ENCODE measurements at places on chromosomes 7 and 10. TPM values are rescaled to one million over a fixed set of nuclear protein-coding genes. Genes with fewer than 3 reads are reported as not detected.

The ESYT2 gene
- total RNA-seq, result 44.3 TPM

The PDE1C gene
- total RNA-seq, result not detected

The PPP1R3C gene
- total RNA-seq, result 0.07 TPM

The CALCR gene
- total RNA-seq, result not detected

The TSPAN33 gene
- 7.2 TPM for total RNA-seq

The GNGT1 gene
- not detected for total RNA-seq

The PALD1 gene
- total RNA-seq, result 0.69 TPM

- DNase-seq, result no peak
Measured at GRCh38 chr7:155401231-155401630, 56.7 kb upstream of the EN2 start.

- no peak for DNase-seq
Measured at GRCh38 chr7:630111-630511, 96.4 kb upstream of the DNAAF5 start.

GRCh38 chr10:42880255-42880620 is 97.6 kb downstream of the BMS1 start:
- DNase-seq, result no peak

DNA sequence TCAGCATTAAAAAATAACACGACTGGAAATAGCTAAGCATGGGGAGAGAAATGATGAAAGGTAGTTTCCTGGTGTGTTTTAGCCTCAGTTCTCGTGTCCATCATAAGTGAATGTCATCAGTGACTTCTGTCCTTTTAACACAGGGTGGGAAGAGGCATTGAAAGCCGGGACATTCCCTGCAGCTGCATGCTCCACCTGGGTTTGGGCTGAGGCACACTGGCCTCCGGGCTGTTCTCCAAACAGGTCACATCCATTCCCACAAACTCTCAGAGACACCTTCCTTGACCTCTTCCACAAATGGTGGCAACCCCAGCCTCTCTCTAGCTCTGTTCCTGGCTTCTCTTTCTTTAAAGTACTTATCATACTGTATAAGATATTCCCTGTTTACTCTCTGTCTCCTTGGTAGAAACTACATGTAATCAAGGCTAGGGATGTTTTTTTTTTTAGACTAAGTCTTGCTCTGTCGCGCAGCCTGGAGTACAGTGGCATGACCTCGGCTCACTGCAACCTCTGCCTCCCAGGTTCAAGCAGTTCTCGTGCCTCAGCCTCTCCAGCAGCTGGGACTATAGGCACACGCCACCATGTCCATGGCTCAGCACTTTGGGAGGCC is 22.6 kb downstream of the BAIAP2L1 start:
- DNase-seq, result no peak

DNA sequence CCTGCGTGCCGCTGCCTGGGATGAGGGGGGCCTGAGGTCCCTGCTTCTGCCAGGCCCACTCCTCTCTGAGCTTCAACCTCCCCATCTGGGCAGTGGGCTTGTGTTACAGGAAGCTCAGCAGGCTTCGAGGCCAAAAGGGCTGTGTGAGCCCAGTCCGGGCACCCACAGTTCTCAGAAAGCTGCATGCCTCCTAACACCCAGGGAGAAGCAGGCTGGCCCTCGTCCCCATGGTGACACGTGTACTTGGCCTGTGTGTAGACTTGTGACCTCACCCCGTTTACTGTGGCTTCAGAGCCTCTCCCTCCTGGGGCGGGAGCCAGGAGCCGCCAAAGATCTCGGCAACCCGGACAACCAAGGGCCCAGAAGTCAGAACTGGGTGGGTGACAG is 2.2 kb upstream of the GRIFIN start:
- no peak for DNase-seq

DNA sequence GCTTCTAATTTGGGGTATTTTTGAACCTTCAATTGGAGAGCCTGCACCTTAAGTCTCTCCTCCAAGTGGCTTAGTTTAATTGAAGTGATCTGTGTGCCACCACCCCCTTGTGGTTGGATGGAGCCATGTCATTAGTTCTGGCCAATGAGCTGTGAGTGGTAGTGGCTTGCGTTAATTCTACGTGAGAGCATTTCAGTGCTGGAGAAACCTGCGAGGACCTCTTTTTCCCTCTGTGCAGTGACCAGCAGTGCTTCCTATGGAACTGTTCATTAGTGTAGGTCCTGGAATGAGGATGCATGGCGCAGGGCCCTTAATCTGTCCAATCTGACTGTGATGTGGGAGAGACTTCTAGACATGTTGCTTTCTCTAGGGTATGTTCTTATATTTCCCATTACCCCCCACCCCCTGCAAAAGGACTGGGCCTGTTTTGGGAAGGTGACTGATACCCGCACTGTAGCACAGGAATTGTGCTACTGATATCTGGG is 3.8 kb downstream of the HILPDA start:
- peak; percentile 82 for DNase-seq

GRCh38 chr10:100725071-100725471 is 20.3 kb upstream of the PAX2 start:
- no peak for DNase-seq

DNA sequence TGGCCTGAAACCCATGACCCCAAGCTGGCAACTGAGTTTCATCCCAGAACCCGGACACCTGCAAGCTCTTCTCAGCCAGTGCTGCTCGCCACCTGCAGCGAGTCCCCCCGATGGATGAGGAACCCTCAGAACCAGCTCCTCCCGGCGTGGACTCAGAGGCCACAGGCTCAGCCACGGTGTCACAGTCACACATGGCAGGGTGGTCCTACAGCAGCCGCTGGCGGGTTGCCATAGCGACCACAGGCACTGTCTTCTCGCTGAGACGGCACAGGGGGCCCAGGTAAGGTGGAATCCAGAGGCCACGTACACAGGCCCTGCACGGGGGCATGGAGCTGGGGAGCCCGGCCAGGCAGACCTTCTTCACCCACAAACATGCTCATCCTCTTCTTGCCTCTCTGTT is 53.4 kb downstream of the DPYSL4 start:
- DNase-seq, result no peak

DNA sequence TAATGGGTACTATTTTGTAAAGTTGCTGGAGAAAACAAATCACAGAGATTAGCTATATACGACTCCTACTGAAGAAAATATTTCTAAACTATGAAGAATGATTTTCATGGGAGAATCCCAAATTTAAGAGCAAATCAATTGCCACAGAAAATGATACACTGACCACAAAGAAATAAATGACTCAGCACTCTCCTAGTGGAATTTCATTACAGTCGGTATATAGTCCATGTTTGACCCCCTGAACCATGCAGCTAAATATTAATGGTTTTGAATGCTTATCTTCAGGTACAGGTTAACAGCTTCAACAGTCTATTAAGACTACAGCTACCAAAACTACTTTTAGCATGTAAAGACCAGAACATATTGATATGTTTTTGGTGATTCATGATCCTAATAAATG is 65.0 kb downstream of the IDE start:
- DNase-seq, result no peak

DNA sequence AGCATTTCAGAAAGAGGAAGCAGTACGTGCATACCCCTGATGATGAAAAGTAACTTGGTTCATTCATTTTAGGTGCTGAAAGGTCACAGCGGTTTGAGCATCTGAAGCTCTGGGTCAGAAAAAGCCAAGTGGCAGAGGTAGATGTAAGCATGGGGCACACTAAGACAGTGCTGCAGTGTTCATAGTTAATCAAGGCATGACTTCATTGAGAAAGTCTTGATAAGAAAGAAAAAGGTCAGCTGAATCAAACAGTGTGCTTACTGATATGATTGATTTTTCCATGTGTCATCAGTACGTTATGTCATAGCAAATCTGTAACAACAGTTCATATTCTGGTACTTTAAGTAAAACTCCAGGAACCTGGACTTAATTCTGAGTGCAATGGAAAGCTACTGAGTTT is 107.7 kb upstream of the PCLO start:
- no peak for DNase-seq

DNA sequence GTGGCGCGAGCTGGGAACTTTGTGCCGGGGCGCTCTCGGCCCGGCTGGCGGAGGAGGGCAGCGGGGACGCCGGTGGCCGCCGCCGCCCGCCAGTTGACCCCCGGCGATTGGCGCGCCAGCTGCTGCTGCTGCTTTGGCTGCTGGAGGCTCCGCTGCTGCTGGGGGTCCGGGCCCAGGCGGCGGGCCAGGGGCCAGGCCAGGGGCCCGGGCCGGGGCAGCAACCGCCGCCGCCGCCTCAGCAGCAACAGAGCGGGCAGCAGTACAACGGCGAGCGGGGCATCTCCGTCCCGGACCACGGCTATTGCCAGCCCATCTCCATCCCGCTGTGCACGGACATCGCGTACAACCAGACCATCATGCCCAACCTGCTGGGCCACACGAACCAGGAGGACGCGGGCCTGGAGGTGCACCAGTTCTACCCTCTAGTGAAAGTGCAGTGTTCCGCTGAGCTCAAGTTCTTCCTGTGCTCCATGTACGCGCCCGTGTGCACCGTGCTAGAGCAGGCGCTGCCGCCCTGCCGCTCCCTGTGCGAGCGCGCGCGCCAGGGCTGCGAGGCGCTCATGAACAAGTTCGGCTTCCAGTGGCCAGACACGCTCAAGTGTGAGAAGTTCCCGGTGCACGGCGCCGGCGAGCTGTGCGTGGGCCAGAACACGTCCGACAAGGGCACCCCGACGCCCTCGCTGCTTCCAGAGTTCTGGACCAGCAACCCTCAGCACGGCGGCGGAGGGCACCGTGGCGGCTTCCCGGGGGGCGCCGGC is 870 bp downstream of the FZD1 start:
- peak; percentile 31 for DNase-seq

DNA sequence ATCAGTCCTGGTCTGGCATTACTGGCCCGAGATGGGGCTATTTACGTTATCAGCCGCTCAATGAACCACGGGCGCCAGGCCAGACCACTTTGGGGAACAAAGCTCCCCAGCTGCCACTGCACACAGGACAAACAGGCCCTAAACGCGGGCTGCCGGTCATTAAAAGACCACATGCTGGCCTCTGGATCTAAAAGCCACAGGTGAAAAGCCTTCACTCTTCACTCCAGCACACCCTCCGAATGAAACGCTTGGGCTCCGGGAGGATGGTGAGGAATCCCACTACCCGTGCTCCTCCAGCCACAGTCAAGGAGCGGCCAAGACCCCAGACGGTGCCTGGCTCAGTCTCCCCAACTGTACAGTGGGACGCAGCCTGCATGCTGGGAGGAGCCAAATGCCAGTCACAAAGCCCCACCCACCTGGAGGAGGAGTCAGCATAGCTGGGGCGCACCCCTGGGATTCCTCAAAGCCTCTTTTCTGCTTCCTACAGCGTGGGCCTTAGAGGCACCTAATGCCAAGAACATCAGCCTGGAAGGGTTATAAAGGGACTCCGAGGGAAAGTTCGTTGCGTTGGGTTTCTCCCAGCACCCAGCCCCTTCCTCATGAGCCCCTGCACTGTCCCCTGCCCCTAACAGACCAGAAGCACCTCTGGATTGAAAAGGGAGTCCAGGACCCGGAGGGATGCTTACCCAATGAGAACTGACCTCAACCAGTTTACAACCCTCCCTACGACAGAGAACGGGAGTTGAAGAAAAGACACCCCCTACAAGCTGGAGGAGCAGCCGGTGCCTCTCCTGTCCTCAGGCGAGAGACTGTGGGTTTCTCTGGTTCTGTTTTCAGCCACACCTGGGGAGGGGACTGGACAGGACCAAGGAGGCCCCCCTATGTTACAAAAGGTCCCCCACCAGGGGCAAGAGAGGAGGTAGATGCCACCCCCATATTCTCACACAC is 4.7 kb downstream of the PDGFA start:
- no peak for DNase-seq

DNA sequence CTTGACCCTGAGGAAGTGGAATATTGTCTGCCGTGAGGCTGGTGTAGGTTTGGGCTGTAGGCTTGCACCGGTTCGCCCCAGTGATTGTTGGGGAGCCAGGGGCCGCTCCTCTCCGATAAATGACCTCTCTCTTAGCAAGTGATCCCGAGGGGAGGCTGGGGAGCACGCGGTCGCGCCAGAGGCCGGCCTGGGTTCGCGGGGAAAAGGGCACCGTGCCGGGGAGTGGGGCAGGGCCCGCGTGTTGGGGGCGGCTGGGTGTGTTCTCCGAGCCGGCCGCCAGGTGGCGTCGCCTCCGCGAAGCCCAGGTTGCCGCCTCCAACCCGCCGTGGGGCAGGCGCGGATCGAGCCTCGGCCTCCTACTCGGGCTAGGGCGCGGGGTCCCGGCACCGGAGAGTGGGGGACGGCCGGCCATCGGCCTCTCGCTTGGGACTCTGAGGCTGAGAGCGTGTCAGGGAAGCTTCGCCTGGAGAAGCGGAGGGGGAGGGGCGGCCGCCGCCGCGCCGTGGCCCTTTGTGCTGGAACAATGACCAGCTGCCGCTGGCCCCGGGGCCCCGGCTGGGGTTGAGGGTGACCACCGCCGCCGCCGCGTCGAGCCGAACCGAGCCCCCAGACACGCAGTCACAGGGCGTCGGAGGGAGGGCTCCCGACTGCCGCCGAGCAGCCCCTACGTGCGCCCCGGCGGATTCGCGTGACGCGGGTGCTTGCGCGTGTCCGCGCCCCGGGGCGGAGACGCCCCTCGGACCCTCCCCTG is 442 bp upstream of the LZTS2 start:
- peak; percentile 73 for DNase-seq

DNA sequence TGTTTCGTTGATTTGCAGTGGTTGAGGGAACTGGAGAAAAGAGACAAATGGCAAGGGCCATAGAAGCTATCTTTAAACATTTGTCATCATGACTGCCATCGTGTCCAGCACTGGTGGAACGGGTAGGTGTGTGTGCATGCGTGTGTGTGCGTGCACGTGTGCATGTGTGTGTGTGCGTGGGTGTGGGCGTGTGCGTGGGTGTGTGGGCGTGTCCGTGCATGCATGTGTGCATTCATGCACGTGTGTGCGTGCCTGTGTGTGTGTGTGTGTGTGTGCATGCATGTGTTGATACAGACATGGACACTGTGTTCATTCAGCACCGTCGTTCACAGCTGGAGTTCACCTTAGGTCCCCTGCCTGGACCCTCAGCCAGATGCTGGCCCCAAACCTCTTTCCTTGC is 38.1 kb upstream of the AP5Z1 start:
- no peak for DNase-seq

DNA sequence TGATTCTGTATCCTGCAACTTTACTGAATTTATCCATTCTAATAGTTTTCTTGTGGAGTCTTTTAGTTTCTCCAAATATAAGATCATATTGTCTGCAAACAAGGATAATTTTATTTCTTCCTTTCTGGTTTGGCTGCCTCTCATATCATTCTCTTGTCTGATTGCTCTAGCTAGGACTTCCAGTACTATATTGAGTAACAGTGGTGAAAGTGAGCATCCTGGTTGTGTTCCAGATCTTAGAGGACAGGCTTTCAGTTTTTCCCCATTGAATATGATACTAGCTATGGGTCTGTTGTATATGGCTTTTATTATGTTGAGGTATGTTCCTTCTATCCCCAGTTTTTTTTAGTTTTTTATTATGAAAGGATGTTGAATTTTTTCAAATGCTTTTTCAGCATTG is 28.2 kb downstream of the KLHL7 start:
- no peak for DNase-seq

DNA sequence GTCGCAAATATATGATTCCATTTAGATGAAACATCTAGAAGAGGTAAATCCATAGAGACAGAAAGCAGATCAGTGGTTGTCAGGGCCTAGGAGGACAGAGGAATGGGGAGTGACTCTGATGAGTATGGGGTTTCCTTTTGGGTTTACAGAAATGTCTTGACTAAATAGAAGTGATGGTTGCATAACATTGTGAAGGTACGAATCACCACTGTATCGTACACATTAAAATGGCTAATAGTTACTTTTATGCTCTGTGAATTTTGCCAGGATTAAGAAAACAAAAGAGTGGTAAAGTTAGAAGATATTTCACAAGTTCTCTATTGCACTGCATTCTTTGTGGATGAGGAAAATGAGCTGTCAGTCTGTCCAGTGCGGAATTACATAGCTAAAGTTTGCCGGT is 407.4 kb downstream of the KCNMA1 start:
- DNase-seq, result no peak

Data from activated naive CD4-positive, alpha-beta T cell treated with anti-CD3 and anti-CD28 coated beads for 36 hours (primary cell).